Cerebellar nuclear complex (tissue), 1 donor: ENCODE measurements at places on chromosomes 7 and 10.

- no peak for DNase-seq
Observed at GRCh38 chr10:51743146-51743545, 43.8 kb upstream of the CSTF2T start.

DNA sequence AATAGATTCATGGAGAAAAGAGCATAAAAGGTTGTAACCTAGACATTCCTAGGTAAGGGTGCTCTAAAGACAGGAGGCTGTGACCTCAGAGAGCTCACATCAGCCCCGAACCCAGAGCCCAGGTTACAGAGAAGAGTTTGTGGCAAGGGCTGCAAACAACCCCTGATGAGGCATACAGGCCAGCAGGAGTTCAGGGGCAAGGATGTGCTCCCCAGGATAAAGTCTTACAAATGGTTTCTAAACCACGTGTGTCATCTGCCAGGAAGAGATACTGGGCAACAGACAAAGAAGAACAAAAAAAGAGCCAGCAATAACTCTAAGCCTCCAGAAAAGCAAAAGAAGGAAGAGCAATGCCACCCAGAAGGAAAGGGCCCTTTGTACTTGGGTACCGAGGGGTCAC lies 27.7 kb downstream of the NCAPG2 start:
- no peak for DNase-seq

GRCh38 chr7:151631953-151632749 lies 112.5 kb upstream of the RHEB start:
- no peak for DNase-seq

GRCh38 chr10:95400787-95401186 lies 110.0 kb upstream of the PDLIM1 start:
- DNase-seq = no peak
